ENCODE measurements at places on chromosomes 2 and 18.
A peak's percentile ranks its signal among the peaks of the same experiment; 100 is the strongest.

DNA sequence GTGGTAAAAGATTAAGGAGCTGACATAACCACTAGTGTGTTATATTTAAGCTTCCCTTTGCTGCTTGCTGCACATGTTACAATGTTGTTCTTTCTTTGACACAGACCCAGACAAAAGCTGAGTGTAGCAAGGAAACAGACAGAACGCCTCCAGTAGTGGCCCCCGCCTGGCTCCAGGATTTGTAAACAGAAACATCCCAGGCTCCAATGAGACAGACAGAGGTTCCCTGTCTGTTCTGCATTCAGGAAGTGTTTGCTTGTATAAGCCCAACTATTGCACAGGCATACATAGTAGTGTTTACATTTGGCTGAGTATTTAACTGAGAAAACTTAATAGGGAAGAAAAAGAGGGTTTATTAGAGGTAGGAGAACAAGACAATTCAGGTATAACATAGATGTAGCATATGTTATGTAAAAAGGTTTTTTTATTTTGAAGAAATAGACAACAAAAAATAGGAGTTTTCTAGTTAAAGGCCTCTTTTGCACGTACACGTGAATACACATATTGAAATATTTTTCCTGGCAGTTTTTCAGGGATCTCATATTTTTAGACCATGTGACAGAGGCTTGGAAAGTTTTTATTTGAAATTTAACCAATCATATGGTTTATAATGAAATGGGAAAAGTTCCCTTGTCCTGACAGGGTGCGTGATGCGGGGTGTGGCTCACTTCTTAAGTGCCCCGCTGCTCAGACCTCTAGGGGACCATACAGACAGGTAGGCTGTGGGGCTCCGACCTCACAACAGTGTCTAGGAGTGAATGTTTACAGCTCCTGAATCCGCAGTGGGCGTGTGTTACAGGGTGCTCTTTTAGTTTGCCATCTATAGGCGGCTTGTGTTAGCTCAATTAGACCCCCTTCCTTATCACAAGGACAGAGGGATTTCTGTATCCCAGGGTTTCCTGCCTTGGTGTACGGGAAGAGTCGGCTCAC, 118.4 kb downstream of the BMPR2 start:
- DNase-seq: peak; percentile 14

- DNase-seq: no peak
Observed at GRCh38 chr2:202700075-202700901, 65.5 kb downstream of the FAM117B start.

DNA sequence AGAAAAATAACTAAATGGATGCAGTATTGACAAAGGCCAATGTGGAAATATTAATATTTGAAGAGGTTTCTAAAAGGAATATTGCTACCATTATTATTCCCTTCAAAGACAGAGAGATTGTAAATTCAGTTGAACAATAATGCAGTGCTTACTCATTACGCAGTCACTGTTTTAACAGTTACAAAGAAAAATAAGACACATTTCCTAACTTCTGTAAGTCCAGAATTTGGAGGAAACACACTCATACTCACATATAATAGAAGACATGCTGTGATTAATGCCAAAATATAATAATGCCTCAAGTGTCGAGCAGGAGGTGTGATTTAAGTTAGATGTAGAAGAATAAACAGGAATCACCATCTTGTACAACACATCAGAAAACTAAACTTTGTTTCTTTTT, 389.2 kb downstream of the FBXO15 start:
- DNase-seq: no peak

GRCh38 chr2:7071154-7071553, 153.9 kb downstream of the RNF144A start:
- no peak for DNase-seq

- DNase-seq: no peak
Observed at GRCh38 chr2:163591461-163591860, 144.3 kb downstream of the FIGN start.

DNA sequence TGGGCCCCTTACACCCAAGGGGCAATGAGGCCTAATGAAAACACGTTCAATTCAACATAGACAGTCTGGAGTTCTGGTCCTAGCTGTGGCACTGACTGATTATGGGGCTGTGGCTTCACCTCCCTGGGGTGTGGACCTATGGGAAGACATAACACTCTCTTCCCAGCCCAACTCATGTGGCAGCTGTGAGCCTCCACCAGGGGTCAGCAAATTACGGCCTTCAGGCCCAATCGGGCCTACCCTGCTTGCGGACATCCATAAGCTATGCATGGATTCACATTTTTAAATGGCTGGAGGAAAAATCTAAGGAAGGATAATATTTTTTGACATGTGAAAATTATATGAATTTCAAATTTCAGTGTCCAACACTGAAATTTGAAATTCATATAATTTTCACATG, 101.3 kb downstream of the LOXHD1 start:
- peak; percentile 57 for DNase-seq

DNA sequence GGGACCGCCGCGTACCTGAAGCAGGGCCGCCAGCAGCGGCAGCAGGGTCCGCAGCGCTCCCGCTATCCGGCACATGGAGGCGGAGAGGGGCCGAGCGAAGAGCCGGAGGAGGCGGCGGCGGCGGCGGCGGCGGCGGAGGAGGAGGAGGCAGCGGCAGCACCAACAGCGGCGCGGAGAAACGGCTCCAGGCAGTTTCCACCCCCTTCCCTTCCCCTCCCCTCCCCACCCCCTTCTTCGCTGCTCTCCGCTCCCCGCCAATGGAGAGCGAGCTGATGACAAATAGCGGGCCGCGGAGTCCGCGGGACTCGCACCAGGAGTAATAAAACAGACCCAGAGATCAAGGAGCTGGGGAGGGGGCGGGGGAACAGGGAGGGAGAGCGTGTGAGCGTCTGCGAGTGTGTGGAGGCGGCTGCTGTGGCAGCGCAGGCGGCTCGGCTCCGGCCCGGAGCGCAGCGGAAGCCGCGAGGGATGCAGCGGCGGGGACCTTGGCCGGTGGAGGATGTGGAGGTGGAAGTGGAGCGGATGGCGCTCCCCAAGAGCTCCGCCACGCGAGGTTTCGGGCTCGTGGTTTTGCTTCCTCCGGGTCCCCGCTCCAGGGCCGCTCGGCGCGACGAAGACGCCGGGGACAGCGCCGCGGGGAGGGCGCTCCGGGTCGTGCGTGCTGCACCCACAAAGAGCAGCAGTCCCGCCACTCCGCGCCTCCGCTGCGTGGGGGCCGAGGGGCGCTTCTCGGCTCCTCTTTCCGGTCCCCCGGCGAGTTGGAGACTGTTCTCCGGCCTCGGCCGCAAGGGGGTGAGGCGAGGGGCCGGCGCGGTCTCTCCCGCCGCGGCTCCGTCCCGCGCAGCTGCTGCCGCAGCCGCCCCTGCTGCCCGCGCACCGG, at the start of gene CDH2:
Gene CDH2, minus strand, starts transcription at position 183 of the 880 bp plus-strand sequence. Its CDS starts 108 bp downstream, at position 75.
- DNase-seq: no peak

DNA sequence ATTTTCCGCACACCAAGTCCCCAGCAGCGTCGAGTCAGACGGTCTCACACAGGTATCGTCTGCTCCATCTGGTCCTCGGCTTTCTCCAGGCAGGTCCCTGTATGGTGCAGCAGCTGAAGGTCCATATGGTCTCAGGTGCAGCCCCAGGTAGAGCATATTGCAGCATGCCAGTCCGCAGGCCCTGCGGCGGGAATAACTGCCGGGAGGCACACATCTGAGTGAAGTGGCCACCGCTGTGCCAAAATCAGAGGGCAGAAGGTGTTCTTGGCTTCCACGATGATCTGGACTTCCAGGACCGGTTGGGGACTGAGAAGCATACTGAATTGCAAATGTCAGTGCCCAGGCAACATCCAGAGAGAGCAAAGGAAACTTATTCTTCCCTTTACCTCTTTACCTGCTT, 320.3 kb downstream of the RNF144A start:
- DNase-seq: no peak

- no peak for DNase-seq
Observed at GRCh38 chr2:207048416-207048815, 109.1 kb downstream of the CPO start.
